Natural killer cell (primary cell): ENCODE measurements at places on chromosomes 4 and X. TPM values are rescaled to one million over a fixed set of nuclear protein-coding genes. Genes with fewer than 3 reads are reported as not detected.

PTPN13 gene
- 2.4 TPM for total RNA-seq

SMIM43 gene
- total RNA-seq: not detected

- DNase-seq: no peak
Observed at GRCh38 chr4:73777612-73778011, 37.2 kb downstream of the CXCL8 start.

- DNase-seq: no peak
Observed at GRCh38 chr4:158172261-158173258, at the start of gene GASK1B. Gene GASK1B (minus strand): TSS chr4:158173025. CDS start chr4:158171375, 1,650 bp downstream.

- DNase-seq: no peak
Observed at GRCh38 chrX:20463296-20464075, 196.8 kb upstream of the RPS6KA3 start.

GRCh38 chr4:185463541-185463940 lies 8.0 kb downstream of the CCDC110 start:
- no peak for DNase-seq

VCX3A gene
- not detected for total RNA-seq

DNA sequence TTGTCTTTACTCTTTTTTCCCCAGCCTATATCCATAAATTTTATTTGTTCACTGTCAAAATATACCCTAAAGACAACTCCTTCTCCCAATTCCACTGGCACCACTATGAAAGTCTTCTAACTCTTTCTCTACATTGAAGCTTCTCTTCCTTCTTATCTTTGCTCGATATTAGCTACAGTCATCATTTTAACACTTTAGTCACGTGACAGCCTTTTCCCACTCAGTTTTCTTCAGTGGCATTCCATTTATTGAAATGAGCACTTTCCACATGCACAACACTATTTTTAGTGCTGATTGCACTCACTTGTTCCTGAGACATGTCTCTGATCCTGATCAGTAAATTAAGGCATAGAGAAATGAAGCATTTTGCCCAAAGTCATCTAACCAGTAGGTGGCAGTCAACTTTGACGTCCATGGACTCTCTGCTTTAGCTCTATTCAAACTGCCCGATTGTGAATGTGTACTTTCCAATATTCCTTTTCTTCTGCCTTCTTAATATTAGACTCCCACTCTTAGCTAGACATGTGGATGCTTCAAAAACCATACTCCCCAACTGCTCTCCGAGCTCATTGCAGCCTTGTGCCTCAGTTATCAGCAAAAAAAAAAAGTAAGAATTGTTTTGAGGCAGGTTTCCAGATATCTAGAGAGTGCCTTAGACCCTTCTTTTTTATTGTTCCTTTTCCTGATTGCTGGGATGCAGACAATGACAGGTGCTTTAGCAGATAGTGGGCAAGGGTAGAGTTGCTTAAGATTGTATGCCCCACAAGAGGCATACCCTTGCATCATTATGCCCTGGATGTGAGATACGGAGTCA lies 394.4 kb upstream of the ADGRL3 start:
- no peak for DNase-seq

ATP2B3 gene
- total RNA-seq: not detected

FGFR3 gene
- total RNA-seq: not detected

DNA sequence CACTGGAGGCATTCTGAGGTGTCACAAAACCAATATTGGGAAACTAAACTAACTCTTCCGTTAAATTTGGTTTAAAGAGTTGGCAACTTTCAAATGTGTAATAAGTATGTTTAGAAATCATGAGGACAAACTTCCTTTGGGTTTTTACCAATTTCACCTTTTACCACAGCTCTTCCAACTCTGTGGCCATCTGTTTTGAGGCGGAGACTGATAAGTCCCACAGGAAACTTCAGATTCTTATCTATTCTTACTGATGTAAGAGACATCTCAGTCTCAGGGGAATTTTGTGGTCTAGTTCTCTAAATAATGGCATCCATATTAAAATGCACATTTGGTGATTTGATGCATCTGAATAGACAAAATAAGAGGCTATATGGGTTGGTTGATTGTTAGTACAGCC lies 229.2 kb upstream of the AFF2 start:
- no peak for DNase-seq

RAB40AL gene
- total RNA-seq: not detected

DNA sequence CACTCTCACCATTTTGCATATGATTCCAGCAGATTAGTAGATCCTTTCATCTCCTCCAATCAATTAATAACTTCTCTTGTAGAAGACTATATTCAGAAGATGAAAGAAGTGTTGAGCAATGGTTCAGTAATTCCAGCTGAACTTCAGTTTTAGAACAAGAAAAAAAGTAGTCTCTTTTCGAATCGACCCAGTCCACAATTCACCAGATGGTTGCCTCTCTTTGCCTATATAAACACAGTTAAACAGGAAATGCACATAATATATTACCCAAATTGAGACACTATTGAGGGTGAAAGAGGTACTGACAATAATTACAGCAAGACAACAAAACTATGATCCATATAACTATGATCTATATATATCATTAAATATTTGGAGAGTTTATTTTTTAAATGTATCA lies 16.8 kb upstream of the FAM241A start:
- no peak for DNase-seq

CCKAR gene
- not detected for total RNA-seq

DNA sequence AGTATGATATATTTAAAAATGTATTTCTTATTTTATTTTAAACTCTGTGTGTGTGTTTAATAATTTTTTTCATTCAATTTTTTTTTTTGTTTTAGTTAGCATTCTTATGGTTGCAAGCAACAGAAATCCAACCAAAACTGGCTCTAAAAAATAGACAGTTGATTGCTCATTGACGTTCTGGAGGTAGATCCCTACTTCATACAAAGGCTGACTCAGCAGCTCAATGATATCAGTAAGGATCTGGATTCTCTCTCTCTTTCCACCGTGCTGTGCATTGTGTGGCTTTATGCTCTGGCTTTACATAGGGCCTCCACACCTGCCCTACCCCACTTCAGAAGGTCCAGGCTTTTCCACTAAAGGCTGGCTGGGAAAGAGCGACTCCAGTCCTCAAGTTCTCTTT lies 117.8 kb downstream of the UCHL1 start:
- no peak for DNase-seq

- DNase-seq: peak; percentile 6
Observed at GRCh38 chr4:106690487-106690886, 321.9 kb upstream of the GIMD1 start.

CPLX1 gene
- not detected for total RNA-seq

AVPR2 gene
- total RNA-seq: not detected

DNA sequence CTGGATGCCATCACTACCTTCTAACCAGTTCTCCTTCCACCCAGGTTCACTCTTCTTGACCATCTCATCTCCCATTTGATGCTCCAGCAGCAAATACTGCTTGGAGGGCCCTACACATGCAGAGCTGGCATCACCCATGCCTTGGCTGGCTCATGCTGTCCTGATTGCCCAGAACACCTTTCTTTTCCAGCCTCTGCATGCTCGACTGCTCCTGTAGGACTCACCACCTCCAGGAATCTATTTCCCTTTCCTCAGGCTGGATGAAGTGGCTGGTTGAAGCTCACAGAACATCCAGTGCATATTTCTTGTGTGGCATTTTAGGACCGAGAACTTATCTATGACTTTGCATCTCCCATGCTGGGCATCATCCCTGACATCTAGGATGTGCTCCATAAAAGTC lies 148.3 kb downstream of the CPEB2 start:
- no peak for DNase-seq

DNA sequence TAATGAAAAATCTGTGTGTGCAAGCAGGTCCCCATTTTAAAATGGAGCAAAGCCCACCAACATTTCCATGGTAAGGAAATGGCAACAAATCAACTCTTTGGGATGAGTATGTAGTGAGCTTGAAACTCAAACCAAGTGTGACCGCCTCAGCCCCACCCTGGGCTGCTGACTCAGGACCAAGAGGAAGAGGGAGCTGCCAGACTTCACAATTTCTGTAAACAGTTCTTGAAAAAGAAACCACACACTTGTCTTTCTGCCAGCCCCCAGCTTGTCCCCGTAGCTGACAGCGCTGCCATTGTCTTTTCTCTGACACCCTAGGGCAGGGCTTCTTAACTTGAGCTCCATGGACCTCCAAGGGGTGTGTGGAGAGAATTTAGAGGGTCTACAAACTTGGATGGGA lies 10.3 kb downstream of the RTL5 start:
- DNase-seq: peak; percentile 68

GPRIN3 gene
- total RNA-seq: 48.5 TPM

GRCh38 chr4:48329193-48329592 lies 12.1 kb upstream of the SLAIN2 start:
- DNase-seq: no peak

GRCh38 chr4:52694936-52695335 lies 35.8 kb upstream of the USP46 start:
- no peak for DNase-seq

DNA sequence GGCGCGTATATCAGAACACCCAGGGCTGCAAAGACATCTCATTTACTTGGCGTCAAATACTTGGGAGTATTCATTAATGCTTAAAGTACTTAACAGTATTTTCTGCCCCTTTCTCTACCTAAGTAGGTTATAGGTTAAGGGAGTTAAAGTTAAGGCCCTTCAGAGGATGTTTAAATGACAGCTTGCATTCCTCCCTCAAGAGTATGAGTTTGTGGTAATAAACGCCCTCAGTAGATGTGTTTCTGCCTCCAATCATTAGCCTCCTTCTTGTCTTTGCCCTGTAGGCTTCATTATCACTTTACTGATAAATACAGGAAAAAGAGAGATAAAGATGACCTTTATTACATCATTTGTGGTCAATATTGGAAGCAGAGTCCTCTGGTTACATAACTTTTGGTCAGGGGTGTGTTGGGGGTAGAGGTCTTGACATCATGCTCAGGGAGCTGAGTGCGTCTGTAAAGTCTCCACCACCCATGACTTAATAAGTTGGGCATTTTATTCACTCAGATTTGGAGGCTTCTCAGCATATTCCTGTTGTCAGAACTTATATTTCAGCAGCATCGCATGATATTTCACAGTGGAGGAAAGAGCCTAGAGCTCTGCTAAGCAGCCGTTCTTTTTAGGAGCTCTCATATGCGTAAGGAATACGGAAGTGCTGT lies 145.9 kb downstream of the CPE start:
- DNase-seq: no peak

TEX11 gene
- total RNA-seq: not detected

- DNase-seq: peak; percentile 36
Observed at GRCh38 chr4:153465615-153466080, 512 bp upstream of the TMEM131L start.

DNA sequence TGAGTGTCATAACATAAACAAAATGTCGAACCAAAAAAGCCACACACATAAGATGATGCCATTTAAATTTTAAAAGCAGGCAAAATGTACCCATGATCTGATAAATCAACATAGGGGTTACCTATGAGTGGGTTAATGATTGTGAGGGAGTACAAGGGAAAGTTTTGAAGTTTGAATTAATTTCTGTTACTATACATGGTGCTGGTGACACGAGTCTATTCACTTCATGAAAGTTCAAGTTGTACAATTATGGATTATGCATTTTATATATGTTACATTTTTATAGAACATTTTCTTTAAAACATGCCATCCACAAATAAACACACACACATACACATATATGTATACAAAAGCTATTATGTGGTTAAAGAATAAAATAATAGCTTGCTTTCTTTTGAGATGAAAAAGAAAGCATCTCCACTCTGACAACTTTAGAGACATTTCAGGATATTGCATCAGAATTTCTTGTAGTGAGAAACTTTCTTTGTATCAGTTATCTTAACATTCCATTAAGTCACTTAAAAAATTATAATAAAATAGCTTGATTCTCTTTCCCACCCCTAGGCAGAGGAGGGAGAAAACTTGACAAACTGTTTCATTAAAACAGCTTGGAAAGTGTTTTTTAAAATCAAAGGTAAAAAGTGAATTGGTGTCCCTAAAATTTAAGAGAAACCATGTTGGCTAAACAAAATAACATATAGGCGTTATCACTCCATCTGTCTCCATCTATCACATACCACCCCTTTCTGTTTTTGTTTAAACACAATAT lies 891.8 kb upstream of the NDST4 start:
- no peak for DNase-seq

DNA sequence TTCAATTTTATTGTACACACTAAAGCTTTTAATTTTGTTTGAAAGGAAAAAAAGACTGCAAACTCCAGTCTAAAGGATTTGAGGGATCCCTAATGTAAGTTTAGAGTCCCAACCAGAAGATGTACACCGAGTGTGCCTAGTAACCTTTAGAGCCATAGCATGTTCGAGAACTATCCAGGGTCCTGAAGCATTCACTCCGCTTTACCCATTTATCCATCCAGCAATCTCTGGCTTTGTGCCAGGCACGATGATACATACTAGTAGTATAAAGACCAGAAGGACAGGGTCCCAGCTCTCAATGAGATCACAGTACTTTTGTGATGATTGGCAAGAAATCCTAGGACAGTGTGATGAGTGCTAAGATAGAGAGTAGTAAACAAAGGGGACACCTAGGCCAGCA lies 168.7 kb downstream of the STK32B start:
- no peak for DNase-seq

- no peak for DNase-seq
Observed at GRCh38 chr4:13911256-13911655, 283.7 kb upstream of the BOD1L1 start.

- DNase-seq: no peak
Observed at GRCh38 chr4:20462426-20463175, 210.9 kb downstream of the SLIT2 start.

MAB21L2 gene
- not detected for total RNA-seq

PABPC1L2A gene
- not detected for total RNA-seq
